ENCODE measurements at places on chromosomes 6 and 20.

DNA sequence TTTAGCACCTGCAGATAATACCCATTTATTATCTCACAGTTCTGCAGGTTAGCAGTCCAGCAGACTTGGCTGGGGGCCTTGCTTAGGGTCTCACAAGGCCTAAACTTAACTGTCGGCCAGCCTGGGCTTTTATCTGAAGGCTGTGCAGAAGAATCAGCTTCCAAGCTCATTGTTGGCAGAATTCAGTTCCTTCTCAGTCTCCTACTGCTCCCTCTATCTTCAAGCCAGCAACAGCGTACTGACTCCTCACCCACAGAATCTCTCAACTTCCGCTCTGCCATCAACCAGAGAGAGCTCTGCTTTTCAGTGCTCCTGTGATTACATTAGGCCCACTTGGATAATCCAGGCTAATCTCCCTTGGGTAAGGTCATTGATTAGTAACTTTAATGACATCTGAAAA, 30.2 kb upstream of the NHSL1 start:
- no peak for DNase-seq

GRCh38 chr20:2320813-2321658, 25.2 kb downstream of the TGM3 start:
- no peak for DNase-seq

DNA sequence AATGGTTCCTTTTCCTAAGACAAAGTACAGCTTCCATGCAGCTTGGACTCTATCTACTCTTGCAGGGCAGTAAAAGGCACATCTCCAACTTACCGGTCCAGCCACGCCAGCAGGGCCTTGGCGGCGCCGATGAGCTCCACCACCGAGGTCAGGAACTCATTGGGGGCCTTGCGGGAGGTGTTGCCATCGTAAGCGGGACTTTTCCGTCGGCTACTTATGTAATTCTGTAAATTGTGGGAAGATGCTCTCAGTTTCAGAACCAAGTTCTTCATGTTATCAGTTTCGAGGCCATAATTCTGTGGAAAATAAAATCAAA, 68.5 kb downstream of the CNKSR3 start:
- DNase-seq, result no peak

GRCh38 chr6:145814035-145814500, 527 bp downstream of the FBXO30 start:
- DNase-seq, result no peak

DNA sequence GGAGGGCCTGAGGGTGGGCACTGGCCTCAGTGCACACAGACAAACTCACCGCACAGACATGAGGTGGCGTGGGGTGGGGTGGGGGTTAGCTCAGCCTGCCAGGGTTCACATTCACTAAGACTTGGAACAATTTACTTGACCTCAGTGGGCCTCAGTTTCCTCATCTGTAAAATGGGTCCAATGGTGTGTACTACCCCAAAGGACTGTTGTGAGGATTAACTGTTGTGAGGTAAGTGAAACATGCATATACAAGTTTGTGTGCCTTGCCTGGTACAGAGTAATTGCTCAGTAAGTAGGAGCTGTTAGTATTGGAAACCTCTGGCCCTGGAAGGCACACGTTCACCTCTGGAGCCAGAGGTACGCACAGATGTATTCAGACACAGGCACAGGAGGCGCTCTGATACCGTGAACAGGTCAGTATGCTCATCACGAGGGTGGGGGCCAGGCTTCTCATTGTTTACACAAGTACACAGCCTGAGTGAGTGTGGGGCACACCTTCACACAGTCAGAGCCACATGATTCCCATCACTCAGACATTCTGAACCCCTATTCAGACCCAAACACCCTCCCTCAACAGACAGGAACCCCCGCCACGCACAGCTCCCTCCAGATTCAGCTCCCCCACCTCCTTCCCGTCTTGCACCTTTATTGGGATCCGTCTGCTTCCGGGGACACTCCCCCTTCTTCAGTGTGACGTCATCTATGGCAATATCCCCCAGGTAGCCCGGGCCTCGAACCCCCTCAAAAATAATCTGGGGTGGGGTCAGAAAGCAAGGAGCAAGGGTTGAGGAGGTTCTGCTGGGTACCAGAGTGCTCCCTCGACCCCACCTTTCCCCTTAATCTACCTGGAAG, 59.9 kb downstream of the MDGA1 start:
- DNase-seq, result no peak

GRCh38 chr20:19096843-19097242, 115.6 kb upstream of the SLC24A3 start:
- no peak for DNase-seq

GRCh38 chr20:13638162-13638495, 603 bp downstream of the TASP1 start:
- DNase-seq, result no peak

DNA sequence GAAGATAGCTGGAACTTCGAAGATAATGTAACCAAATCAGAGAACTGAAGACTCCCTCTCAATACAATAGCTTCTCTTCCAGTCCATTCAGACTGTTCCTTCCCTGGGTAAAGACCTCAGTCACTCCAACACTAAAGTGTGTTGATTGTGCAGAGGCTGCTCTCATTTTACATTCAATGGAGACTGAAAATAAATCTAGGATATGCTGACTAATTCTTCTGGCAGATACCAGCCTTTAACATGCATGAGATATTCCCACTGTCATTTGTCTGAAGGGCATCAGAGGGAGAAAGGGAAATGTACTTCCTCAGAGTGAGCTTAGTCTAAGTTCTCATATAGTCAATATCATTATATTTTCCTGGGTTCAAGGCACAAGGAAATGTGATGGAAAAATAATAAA, 166.4 kb upstream of the IRAK1BP1 start:
- DNase-seq, result no peak

DNA sequence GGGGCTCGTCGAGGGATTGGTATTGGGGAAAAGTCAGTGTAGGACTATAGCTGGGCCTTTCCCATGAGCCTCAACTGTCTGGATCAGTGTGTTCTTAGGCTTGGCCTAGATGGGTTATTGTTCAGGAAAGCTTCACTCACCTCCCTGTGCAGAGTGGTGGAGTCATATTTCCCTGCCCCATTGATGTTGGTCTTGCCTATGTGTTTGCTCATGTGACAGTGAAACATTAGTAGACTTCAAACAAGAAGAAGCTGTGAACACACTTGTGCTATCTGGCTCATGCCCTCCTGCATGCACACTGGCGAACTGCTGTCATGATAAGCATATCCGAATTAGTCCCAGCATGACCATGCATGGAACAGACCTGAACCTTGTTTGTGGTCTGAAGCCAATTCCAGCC, 171.1 kb downstream of the DHX35 start:
- DNase-seq, result no peak

DNA sequence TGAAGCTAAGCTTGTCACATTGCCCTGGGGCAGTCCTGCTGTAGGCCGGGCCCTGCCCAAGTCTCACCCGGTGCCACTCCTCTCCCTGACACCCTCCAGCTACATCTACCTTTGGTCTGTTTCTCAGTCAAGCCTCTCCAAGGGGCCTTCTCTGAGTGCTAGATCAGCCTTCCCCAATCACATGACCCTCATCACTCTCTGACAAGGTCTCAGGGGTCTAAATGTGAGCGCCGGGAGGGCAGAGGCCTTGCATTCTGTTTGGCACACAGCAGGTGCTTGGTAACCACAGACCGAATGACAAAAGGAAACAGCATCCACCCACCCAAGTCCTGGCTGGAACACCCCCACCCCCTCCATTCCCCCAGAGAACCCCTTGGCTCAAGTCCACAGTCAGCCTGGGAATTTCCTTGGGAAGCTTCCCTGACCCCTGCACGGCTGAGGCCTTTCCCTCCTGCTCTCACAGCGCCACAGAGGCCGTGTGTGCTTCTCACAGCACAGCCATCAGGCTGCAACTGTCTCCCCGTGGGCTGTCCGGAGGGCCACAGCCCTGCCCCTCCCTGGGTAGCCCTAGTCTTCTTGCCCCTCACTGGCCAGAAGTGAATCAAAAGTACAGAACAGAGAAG, 32.9 kb downstream of the PKIG start:
- no peak for DNase-seq

- no peak for DNase-seq
Observed at GRCh38 chr6:167506443-167507301, 181.8 kb downstream of the TTLL2 start.

DNA sequence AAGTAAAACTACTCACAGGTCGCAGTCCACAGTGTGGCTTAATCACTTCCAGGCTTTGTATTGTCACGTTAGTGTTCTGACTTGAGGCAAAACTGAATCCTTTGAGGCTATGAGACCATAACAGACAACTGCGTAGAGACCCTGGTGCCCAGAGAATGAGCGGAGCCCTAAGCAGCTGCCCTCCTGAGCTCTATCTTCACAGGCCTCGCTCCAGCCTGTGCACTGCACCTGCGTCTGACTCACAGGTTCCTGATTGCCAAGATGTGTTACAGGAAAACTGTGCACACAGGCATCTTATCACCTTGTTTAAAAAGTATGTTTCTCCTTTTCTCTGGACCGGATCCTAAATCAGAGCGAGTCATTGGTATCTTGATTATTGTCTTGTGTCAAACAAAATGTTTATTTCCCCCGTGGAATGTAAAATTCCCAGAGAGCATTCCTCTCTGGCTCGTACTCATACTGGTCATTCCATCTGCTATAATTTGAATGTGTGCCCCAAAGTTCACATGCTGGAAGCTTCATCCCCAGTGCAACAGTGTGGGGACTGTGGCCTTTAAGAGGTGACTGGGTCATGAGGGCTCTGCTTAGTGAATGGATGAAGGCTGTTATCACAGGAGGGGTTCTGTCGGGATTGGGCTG, 25.7 kb downstream of the PRR18 start:
- no peak for DNase-seq

- no peak for DNase-seq
Observed at GRCh38 chr6:104227508-104227907, 632.2 kb downstream of the HACE1 start.

DNA sequence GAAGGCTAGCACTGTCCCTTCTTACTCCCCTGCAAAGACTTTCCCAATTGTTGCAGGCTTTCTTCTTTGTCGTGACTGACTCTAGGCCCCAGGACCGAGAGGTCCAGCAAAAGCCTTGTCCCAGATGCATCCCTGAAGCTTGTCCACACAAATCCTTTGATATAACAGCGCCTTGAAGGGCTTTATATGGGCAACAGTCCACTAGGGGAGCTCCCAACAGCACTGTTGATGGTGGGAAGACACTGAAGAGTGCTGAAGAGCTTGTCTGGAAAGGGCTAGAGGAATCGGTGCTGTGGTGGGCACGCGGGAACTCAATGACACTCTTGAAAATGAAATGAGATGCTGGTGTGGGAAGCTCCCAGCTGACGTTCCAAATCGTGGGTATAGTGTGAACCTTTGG, 316.1 kb upstream of the CDH4 start:
- no peak for DNase-seq

- no peak for DNase-seq
Observed at GRCh38 chr6:11467364-11467763, 70.2 kb upstream of the TMEM170B start.

DNA sequence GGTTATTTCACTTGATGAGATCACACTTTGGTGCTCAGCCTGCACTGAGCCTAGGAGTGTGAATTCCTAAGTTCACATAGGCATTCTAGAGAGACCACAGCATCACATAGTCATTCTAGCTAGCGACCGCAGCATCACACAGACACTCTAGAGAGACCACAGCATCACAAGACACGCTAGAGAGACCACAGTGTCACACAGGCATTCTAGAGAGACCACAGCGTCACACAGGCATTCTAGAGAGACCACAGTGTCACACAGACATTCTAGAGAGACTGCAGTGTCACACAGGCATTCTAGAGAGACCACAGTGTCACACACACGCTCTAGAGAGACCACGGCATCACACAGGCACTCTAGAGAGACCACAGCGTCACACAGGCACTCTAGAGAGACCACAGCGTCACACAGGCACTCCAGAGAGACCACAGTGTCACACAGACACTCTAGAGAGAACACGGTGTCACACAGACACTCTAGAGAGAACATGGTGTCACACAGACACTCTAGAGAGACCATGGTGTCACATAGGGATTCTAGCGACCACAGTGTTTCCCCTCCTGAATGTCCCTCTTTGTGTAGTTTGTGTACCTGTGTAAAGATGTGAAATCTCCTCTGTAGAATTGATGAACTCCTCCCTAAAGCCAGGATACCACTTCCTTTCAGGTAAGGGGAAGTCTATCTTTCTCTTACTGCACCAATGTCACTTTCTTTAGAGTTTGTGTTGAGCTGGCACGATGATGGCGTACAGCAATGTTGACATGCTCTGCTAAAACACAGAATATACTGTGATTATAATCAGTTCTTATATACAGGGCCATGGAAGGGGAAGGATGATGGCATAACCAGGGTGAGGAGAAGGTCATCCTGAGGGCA, 169.4 kb downstream of the ZDHHC14 start:
- no peak for DNase-seq

DNA sequence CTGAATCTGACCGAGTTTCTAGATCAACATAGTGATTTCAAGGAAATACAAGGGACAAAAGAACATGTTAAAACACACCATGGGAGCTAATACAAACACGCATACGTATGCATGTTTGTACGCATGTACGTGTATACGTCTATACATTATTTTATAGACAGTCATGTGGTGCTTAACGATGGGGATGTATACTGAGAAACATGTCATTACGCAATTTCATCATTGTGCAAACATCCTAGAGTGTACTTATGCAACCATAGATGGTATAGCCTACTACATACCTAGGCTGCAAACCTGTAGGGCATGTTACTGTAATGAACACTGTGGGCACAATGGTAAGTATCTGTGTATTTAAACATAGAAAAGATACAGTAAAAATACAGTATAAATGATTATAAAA, 25.0 kb upstream of the NELFCD start:
- DNase-seq, result no peak

DNA sequence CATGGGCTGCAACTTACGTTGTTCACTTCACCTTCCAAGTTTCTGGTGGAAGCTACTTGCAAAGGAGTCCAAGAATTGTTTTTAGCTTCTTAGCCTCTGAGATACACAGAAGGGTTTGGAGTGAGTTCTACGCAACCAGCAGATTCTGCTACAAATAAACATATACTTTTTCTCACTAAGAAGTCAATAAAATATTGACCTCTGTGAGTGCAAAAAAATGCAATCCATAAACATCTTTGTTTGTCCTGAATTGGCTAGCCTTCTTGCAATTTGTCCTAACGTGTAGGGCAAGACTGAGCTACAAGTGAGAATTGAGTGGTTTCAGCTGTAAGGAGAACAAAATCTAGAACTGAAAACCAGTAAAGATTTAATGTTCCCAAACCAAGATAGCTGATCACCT, 26.2 kb upstream of the E2F3 start:
- DNase-seq, result no peak

DNA sequence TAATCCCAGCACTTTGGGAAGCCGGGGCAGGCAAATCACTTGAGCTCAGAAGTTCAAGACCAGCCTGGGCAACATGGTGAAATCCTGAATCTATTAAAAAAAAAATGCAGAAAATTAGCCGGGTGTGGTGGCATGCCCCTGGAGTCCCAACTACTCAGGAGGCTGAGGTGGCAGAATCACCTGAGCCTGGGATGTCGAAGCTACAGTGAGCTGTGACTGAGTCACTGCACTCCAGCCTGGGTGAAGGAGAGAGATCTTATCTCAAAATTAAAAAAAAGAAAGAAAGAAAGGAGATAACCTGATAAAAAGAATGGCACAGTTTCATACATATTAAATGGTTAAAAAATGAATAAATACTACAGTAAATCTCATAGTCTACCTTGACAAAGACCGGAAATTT, 123.6 kb upstream of the TNFAIP3 start:
- no peak for DNase-seq

Data from GOT3 (cell line).